ENCODE measurements at places on chromosomes 7 and 10.

- no peak for DNase-seq
Observed at GRCh38 chr7:155860461-155860839, 48.2 kb upstream of the SHH start.

GRCh38 chr10:3424111-3424851 is 251.7 kb upstream of the PITRM1 start:
- no peak for DNase-seq

DNA sequence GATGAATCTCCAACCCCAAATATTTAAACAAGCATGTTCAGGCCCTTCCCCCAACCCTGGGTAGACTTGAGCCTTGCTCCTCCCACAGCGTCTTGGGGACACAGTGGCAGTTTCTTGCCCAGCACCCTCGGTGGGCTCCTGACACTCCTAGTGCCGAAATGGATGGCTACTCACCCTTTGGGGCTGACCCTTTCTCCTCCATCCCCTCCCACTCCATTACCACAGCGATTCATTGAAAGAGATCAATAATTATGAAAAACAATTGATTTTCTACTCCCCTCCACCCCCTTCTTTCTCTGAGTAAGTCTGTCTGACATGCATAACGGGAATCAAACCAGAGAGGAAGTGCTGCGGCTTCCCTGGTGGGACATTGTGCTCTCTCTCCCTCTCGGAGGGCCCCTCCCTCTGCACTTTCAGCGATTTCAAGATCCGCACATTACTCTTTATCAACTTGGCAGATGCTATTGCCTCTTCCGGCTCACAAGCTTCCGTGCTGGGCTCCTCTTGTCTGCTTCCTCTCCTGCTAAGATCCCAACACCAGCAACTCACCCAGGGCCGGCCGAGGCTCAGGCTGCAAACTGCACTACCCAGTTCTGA is 79.0 kb upstream of the PLXNA4 start:
- no peak for DNase-seq

DNA sequence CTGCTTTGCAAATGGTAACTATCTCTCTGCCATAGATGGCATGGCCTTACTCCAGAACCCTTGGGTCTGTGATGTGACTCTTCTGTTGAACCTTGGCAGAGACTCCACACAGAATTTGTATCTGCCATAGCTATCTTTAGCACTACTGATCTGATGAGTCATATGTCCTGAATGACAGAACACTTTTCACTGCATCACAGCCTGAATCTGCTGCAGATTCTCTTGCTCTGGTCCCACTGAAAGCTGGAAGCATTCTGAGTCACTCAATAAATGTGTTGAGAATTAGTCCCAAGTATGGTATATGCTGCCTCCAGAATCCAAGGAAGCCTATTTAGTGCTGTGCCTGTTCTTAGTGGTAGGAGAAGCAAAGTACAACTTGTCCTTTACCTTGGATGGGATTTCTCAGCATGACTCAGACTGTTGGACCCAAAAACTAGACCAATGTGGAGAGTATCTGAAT is 39.5 kb upstream of the ANKRD1 start:
- no peak for DNase-seq

GRCh38 chr7:153472516-153472915 is 579.7 kb upstream of the DPP6 start:
- no peak for DNase-seq

DNA sequence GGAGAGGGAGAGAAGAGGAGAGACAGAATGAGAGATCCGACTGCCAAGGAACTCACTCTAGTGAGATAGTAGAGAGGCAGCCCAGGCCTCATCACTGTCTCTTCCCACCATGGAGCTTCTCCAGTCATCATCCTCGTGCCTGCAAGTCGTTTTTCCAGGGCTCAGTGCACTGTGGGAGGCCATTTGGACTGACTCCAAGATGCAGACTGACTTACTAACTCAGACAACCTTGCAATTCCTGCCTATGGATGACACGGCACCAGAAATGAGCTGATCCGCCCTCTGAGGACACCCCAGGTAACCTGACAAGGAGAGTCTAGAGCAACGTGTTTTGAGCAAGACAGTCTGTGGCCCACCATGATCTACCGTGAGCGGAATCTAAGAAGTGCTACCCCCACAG is 154.9 kb downstream of the GLI3 start:
- no peak for DNase-seq

DNA sequence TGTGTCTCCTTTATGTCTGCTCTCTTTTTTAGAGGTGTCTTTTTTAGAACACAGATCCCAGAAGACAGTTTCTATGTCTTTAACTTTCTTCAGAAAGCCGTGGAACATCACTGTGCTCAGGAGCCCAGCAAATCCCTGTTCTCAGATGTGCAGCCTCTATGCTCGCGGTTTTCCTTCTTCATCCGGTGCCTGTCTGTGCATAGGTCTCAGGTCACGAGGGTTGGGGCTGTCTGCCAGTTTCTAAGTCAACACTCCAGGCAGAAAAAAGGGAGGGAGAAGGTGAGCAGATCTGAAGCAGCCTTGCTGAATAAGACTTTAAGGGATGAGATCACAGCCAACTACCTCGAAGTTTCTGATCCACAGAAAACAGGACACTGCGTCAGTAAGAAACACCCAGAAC is 68.5 kb downstream of the CRTAC1 start:
- no peak for DNase-seq

DNA sequence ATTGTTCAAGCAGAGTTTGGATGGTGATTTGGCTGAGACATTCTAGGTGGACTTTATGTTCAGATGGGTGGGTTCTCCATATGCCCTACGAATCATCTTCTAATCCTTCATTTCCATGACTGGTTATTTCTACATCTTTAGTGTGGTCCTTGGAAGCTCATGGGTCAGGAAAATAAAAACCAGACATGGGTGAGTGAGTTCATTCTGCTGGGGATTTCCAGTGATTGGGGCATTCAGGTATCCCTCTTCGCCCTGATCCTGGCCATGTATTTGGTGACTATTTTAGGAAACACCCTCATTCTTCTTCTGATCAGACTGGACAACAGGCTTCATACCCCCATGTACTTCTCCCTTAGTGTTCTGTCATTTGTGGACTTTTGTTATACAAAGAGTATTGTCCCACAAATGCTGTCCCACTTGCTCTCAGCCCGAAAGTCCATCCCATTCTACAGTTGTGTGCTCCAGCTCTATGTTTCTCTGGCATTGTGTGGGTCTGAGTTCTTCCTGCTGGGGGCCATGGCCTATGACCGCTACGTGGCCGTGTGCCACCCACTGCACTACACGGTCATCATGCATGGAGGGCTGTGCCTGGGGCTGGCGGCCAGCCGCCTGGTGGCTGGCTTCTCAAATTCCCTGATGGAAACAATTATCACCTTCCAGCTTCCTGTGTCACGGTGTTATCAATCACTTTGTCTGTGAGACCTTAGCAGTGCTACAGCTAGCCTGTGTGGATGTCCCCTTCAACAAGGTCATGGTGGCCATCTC is 19.2 kb upstream of the OR6B1 start:
- DNase-seq = no peak

DNA sequence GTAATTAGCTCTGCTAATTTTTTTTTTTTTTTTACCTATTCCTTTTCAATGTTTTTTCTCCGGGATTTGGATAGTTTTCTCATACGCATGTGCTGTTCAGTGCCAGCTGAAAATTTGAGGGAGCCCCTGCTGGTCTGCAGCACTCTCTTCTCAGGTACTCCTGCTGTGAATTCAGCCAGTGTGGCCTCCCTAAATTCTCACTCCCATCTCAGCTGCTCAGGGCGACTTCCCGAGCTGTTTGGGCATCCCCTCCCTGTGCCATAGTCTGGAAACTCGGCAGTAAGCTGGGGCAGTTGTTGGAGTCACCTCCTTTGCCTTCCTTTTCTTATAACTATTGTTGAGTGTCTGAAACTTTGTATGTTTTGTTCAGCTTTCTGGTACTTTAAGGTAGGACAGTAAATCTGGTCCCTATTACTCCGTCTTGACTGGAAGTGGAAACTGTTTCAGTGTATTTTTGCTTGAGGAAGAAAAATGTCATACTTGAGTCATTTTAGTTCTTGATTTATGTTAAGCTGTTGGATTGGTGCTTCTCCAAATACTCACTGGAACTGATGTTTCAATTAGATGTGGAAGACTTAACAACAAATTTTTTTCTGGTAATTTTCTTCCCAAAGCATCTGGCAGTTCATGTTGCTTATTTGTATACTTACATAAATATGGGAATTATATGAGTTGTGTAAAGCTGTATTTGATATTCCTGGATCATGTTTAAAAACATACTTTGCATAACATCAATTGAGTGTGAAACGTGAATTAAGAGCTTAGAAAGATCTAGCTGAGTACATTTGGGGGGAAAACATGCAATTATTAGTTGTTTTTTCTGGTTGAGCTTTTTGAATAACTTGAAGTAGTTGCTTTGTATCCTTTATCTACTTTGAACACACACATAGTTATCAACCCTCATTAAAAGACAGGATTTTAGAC is 33.7 kb downstream of the MINPP1 start:
- no peak for DNase-seq

DNA sequence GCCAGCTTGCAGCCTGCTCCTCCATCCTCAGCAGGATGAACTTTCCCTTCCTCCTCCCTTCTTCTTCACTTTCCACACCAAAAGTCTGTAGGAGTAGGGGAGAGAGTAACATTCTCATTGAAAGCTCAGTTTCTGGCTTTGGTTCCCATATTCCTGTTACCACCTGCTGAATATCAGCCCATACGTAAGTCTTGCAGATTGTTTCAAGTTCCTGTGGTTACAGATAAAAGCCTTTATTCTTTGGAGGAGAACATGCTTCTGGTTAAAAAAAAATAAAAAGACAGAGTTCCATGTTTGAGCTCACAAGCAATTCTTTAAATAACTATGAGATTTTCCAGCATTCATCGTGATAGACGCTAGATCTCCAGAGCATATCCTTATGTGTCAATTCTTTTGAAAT is 637.3 kb downstream of the SUGCT start:
- DNase-seq = no peak

GRCh38 chr7:20559883-20560282 is 55.6 kb upstream of the ABCB5 start:
- DNase-seq = no peak

- DNase-seq = no peak
Observed at GRCh38 chr7:44172803-44173424, 16.3 kb downstream of the GCK start.

- no peak for DNase-seq
Observed at GRCh38 chr7:4249241-4249640, 432.9 kb upstream of the FOXK1 start.

DNA sequence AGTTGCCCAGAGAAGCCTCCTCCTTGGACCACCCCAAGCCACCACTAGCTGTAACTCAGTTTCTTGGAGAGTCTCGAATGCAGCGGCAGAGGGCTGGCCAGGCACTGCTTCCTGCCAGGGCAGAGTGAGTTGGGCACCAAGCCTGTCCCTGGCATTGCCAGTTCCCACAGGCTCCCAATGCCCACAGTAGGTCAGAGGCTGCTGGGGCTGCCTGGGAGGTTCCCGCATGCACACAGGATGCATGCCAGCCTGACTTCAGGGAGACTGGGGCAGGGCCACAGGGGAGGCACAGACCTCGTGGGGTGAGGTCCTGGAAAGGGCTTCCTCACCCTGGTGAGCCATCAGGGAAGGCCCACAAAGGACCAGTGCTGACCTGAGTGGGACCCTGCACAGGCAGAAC is 152.8 kb downstream of the ZNF248 start:
- no peak for DNase-seq

DNA sequence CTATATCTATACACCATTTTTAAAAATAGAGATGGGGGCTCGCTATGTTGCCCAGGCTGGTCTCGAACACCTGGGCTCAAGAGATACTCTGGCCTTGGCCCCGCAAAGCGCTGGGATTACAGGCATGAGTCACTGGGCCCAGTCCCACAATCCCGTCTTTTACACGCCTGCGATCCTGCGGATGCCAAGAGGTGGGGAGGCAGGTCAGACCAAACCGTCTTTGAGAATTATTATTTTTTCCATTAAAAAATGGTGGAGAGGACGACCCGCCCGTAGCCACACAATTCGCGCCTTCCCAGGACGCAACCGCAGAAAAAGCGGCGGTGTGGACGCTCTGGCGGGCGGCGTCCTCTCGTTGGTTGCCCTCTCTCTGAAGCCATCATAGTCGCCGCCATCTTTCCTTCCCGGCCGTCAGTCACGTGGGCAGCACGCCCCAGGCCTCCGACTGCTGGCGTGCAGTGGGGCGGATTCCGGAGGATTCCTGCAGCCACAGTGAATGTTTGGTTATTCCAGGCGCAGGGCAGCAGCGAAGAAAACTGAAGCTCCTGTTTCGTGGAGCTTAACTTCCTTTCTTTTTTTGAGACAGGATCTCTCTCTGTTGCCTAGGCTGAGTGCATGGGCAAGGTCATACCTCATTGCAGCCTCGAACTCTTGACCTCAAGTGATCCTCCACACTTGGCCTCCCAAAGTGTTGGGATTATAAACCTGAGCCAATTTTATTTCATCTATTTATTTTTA is 9.9 kb upstream of the EPHB4 start:
- DNase-seq = peak; percentile 59

GRCh38 chr7:18421297-18422002 is 74.1 kb upstream of the HDAC9 start:
- no peak for DNase-seq

- DNase-seq = no peak
Observed at GRCh38 chr10:128001849-128002248, 94.9 kb downstream of the PTPRE start.

DNA sequence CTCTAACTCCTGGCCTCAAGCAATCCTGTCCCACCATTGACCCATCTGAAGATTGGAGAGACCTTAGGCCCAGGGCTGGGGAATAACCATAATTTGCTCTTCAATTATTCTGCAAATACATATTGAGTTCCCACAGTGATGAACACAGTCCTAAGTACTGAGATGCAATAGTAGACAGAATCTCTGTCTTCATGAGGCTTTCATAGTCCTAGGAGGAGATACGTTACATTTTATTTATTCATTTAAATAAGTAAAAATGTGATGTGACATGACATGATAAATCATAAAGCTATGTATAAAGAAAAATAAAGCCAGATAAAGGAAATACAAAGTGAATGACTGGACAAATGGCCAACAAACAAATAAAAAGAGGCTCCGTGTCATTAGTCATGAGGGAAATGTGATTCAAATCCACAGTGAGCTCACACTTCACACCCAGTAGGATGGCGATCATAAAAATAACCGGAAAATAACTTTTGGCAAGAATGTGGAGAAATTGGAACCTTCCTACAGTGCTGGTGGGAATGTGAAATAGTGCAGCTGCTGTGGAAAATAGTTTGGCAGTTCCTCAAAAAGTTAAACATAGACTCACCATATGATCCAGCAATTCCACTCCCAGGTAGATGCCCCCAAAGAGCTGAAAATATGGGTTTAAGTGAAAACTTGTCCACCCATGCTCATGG is 52.1 kb upstream of the JCAD start:
- no peak for DNase-seq

GRCh38 chr7:70426249-70426880 is 705.6 kb upstream of the GALNT17 start:
- DNase-seq = no peak
